ENCODE measurements at places on chromosomes 16 and 17. TPM values are rescaled to one million over a fixed set of nuclear protein-coding genes. Genes with fewer than 3 reads are reported as not detected.

DNA sequence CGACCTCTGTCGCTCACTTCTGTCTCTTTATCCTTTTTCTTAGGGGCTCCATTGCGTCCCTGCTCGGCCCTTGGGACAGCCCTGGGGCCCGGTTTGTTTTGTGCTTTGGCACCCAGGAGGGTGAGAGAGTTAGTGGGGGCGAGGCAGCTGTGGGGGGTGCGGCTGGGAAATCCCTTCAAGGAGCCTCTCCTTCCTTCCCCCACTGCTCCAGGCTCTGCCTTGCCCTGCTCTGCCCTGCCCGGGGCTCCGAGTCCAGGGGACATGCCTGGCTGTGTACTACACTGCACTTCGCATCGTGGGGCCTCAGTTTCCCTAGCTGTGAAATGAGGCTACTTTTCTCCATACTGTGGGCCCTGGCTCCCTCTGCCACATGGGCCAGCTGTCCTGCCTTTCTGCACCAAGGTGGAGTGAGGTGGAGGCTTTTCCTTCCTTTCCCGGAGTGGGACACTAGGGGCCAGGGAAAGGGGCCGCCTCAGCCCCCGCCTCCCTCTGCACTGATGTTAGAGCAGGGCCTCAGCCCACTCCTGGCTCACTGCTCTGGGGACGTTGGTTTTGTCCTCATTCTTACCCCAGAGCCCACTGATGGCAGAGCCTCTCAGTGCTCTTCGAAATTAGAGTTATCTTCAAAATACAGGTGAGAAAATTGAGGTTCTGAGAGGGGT is 980 bp downstream of the LLGL1 start:
- DNase-seq = no peak

DNA sequence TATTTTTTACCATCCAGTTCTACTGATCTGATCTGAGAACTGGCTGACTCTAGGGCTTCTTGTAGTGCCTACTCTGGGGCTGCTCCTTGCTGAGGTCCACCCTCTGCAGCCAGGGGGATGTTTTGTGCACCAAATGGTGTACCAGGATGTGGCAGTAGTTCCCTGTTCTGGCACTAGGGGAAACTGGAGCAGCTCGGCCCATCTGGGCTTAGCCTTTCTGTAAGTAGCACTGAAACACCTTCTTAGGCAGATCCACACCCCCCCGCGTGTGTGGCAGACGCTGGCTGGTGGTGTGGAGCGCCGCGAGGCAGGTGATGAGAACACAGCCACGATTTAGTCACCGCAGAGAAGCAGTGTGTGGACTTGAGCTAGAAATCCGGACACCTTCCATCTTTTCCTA is 17.0 kb downstream of the DUSP14 start:
- DNase-seq = peak; percentile 31

- no peak for DNase-seq
These were observed 2.6 kb downstream of the CA7 start for GRCh38 chr16:66846831-66847230.

Gene DHX58
- 97.0 TPM for total RNA-seq

Gene CNTNAP1
- total RNA-seq = 1.2 TPM

All from activated CD4-positive, alpha-beta memory T cell treated with anti-CD3 and anti-CD28 coated beads, Interleukin-2, amount 10 ng/mL, durations not matched to agents 7 days and 5 days (primary cell).